ENCODE measurements at places on chromosomes 1 and 21.

DNA sequence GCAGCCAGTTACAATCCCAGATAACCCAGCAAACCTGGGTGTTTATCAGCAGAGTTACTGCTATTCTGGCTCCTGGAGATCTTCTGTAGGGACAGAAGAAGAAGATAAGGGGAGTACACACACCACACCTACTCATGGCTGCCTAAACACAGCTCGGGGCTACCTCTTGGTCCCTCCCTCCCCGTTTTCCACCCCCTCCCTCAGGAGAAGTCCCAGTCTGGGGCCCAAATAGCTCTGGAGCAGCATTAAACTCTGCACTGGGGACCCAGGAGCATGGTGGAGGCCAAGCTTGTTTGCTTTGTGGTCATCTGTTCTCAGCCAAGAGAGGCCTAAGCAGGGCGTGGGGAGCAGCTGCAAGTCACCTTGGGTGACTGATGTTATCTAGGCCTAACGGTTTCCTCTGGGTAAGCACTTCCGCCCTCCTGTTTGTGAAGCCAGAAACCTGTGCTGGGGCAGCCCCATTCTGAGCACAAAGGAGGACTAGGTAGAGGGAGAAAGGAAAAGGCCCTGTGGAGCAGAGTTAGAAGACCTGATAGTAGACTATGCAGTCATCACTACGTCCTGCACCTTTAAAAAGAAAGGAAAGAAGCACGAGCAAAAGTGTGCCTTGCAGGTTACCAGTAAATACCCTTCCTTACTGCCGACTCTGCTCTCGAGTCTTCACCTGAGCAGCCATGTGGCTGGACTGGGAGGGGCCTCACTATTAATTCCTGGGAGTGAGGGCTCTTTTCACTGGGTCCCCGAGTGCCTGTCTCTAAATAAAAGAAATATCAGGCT is 2.0 kb upstream of the RCSD1 start:
- no peak for DNase-seq

GRCh38 chr1:174726167-174726879 is 273.4 kb upstream of the CACYBP start:
- peak; percentile 34 for DNase-seq

GRCh38 chr1:9827558-9828185 is 3.9 kb upstream of the CLSTN1 start:
- no peak for DNase-seq

DNA sequence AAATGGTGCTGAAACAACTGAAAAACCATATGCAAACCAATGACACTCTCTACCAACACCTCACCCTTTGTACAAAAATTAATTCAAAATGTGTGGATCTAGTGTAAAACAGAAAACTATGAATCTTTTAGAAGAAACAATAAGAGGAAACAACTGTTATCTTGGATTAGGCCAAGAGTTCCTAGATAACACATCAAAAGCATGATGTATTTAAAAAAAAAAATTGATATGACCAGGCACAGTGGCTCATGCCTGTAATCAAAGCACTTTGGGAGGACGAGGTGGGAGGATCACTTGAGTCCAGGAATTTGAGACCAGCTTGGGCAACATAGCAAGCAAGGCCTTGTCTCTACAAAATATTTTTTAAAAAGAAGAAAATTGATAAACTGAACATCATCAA is 79.0 kb downstream of the EIF4G3 start:
- DNase-seq: no peak

DNA sequence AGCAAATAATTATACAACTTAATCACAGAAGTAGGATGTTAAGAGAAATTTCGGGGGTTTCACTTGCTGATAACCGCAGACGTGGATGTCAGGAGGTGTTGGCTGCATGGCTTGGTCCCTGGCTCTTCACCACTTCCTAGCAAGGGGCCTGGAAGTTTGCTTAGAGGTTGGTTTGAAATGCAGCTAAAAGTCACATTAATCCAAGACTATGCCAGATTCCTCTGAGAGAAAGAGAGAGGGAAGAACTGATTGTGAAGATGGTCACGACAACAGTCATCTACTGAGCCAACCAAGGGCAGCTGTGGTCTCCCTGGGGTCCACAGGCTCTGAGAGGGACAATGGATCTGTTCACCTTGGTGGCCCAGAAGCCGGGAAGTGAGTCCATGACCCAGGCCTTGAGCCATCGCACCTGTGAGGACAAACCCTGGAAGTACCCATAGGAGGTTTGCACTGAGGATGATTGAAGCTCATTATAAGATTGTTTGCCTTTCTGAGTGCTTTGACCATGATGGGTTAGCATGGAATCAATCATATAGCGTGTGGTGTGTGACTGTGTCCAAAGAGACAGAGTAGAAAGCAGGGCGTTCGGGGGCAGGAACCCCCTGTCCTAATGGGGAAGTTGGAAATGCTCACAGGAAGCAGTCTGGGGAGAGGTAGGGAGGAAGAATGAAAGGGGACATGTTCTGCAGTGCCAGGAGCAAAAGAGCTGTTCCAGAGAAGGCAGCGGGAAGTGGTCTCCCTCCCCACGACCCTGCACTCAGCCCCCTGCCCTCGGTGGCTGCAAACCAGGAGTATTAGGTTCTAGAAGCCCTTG is 47.1 kb downstream of the UMODL1 start:
- DNase-seq: no peak

- DNase-seq: no peak
Measured at GRCh38 chr1:10621906-10622305, 147.2 kb downstream of the PEX14 start.

DNA sequence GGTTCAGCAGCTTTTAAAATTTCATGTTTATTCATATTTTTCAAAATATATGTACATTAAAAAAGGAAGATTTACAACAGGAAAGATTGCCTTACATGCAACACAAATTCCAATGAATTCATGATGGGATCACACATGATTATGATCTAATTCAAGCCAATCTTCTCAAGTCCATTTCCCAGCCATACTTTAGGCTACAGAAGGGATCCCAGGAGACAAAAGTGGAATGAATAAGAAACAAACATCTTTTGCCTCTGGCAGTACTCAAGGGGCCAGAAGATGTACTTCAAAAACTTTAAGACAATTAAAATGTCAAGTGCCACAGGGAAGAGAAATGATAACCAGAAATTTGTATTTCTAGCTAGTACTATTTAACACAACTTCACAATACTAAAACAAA is 10.2 kb upstream of the SH2D5 start:
- no peak for DNase-seq

GRCh38 chr1:197277166-197277565 is 9.1 kb downstream of the CRB1 start:
- DNase-seq: peak; percentile 14

- DNase-seq: no peak
Measured at GRCh38 chr1:55259911-55260609, 44.9 kb upstream of the USP24 start.

DNA sequence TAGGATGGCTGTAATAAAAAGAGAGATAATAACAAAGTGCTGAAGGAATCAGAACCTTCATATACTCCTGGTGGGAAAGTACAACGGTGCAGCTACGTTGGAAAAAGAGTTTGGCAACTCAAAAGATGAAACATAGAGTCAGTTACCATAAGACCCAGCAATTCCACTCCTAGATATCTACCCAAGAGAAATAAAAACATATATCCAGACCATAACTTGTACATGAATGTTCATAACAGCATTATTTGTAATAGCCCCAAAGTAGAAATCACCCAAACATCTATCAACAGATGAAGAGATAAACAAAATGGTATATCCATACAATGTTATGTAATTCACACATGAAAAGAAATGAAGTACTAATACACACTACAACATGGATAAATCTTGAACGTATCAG is 30.5 kb upstream of the DNAH14 start:
- DNase-seq: no peak

GRCh38 chr1:165144757-165145397 is 211.6 kb downstream of the LMX1A start:
- DNase-seq: peak; percentile 65

GRCh38 chr1:217117973-217118465 is 394.8 kb upstream of the ESRRG start:
- no peak for DNase-seq

GRCh38 chr1:194534784-194535183 is 1348.4 kb upstream of the B3GALT2 start:
- DNase-seq: no peak

- no peak for DNase-seq
Measured at GRCh38 chr1:175131095-175131494, 61.5 kb downstream of the KIAA0040 start.

- DNase-seq: no peak
Measured at GRCh38 chr1:235552146-235552716, 48.0 kb upstream of the B3GALNT2 start.

- no peak for DNase-seq
Measured at GRCh38 chr1:201554789-201555592, 16.1 kb downstream of the NAV1 start.

GRCh38 chr1:74334147-74334546 is 99.0 kb downstream of the TNNI3K start:
- no peak for DNase-seq

GRCh38 chr1:2463396-2463795 is 12.7 kb upstream of the PLCH2 start:
- no peak for DNase-seq

Measured in Ammon's horn (tissue), 1 donor.